T1000 (cell line): ENCODE measurements at places on chromosomes 7 and 10.
A peak's percentile ranks its signal among the peaks of the same experiment; 100 is the strongest.

DNA sequence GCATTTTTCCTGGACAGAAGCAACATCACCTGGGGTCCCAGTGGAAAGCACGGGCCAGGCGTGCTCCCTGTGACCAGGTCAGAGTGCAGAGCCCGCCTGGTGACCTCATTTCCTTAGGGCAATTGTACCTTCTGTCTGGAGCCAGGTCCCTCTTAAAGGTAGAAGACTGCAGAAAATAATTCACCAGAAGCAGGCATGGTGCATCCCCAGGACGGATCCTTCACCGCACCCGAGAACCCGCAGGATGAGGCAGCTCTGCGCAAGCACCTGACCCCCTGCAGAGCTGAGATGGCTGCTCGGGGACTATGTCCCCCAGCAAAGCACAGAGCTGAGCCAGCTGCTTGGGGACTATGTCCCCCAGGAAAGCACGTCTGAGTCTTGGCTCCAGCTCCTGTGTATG, 557.6 kb downstream of the PTPRN2 start:
- DNase-seq = no peak

DNA sequence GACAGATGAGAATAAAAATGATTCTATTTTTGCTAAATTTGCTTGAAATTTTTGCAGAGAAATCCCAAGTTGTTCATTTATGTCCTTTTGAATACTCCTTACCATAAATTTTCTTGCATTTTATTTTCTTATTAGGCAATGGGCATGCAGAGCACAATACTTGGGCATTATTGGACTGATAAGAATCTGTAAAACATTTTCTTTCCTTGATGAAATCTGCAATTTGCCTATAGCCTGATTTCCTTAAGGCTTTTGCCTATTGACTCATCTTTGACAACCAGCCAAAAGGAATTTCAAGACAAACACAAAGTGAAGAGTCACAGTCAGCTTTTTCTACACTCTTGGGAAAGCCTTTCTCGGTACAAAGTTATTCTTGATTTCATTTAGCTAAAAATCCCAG, 30.5 kb upstream of the GNAT3 start:
- no peak for DNase-seq

- DNase-seq = no peak
Observed at GRCh38 chr10:120271696-120272095, 185.3 kb upstream of the PLPP4 start.

DNA sequence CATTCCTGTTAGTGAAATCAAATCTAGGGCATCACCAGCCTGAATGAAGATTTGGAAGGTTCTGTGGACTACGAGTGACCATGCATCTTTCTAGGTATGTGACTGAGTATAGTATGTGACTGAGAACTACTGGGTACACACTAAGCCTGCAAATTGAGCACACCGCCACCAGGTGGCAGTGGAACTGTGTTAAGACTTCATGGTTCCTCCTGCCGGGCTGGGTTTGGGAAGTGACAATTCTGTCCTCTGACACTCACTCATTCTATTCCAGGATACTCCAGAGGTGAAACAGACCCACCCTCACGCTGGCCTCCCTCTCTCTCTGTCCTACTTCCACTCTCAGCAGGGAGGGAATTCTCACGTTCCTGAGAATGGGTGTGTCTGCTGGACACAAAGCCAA, 84.0 kb upstream of the TMEM248 start:
- DNase-seq = no peak

DNA sequence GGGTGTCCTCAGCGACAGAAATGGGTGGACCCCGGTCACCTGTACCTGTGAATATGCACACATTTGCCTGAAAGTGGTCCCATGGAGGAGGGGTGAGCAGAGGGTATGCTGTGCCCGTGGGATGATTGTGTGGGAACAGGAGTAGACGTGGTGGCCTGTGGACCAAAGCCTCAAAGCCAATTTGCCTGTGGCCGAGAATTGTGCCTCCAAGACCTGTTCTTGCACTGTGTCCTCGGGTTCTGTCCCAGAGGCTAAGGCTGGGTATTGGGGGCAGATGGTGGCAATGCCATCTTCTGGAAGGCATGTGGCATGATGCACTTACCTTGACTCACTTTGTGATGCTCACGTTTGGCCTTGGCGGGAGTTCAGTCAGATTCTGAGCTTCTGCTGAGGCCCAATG, 351.0 kb downstream of the TCERG1L start:
- DNase-seq = no peak

DNA sequence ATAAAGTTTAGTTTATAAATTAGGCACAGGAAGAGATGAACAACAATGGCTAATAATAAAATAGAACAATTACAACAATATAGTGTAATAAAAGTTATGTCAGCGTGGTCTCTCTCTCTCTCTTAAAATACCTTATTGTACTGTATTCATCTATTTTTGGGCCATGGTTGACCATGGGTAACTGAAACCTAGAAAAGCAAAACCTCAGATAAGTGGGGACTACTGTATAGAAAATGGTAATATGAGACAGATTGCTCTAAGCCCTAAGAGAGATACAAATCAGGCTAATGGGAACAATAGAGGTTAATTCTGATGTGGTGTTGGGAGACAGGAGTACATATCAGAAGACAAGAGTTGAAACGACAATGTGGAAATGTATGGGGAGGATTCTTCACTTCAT, 86.2 kb downstream of the ZNF365 start:
- DNase-seq = no peak

DNA sequence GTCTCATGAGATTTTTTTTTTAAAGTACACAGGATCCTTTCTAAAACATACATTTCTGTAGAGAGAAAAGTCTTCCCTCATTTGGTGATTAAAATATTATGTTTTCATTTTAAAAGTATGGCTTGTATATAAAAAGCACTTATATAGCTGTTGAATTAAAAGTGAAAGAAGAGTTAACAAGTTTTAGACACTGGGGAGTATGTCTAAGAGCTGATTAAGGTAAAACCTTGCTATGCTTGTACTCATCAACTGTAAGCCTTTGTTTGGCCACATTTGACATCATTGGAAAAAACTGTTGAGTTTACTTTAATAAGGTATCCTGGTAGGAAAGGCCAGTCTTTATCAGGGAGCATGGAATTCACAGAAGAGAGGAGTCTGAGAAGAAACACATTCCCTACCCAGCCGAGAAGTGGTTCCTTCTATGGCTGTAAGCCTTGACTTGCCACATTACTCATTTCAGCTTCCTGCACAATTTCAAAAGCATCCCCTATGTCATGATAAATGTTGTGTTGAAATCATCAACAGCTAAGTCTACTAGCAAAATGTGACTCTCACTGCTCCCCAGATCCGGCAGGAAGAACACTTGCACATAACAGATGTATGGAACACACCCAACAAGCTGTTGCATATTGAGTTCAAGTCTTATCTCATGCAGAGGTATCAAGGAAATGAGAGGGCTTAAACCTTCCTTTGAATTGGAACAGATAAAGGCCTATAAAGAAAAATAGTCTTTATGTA, 171.8 kb upstream of the CDK1 start:
- no peak for DNase-seq

- DNase-seq = peak; percentile 55
Observed at GRCh38 chr10:48658243-48658974, 26.3 kb upstream of the WDFY4 start.

- peak; percentile 21 for DNase-seq
Observed at GRCh38 chr10:60816628-60817397, 38.5 kb downstream of the CDK1 start.

DNA sequence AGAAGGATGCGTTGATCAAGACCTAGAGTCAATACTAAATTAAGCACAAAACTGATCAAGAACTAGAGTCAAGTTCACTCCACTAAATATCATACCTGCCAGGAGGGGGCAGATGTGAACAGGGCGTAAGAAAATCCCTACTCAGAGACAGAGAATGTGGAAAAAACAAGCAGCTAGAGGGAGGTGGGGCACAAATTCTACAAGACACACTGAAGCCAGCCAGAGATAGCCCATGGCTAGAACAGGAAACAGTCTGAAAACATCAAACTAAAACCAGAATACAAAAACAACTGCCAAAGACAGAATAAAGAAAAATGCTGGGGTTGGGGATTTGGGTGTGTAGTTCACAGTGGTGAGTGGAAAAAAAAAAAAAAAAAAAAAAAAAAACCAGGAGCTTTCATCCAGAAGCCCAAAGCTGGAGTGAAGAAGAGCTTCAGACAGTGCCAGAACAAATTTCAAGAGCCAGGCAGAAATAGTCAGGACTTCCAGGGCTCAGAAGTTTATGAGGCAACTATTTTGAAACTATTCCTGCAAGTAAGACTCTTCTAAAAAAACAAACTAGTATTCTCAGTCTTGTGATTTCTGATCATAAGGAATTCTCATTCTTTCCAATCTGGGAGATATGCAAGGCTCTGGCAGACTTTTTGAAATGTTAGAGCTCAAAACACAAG, 118.3 kb downstream of the CCDC71L start:
- DNase-seq = peak; percentile 7

GRCh38 chr10:24929904-24930303, 22.5 kb downstream of the PRTFDC1 start:
- DNase-seq = no peak

- DNase-seq = no peak
Observed at GRCh38 chr7:82443036-82443546, 486 bp downstream of the CACNA2D1 start.

DNA sequence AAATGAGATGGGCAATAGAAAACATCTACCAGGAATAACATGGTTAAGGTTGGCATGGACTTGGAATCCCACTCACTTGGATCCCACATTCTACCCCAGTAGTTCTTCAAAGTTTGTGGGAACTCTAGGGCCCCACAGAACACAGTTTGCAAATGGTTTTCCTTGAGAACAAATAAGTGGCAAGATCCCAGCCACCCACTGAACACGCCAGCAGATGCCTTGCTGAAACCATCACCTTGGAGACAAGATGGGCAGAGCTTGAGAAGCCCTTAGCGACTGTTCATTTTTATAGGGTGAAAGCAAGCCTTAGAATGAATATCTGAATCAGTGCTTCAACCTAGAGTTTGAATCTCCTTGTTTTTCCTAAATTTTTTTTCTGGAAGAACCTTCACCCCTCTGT, 349.1 kb downstream of the RPS24 start:
- no peak for DNase-seq

- DNase-seq = no peak
Observed at GRCh38 chr7:85748861-85749260, 562.0 kb upstream of the SEMA3D start.

- DNase-seq = no peak
Observed at GRCh38 chr7:154753226-154753625, 249.7 kb downstream of the PAXIP1 start.

DNA sequence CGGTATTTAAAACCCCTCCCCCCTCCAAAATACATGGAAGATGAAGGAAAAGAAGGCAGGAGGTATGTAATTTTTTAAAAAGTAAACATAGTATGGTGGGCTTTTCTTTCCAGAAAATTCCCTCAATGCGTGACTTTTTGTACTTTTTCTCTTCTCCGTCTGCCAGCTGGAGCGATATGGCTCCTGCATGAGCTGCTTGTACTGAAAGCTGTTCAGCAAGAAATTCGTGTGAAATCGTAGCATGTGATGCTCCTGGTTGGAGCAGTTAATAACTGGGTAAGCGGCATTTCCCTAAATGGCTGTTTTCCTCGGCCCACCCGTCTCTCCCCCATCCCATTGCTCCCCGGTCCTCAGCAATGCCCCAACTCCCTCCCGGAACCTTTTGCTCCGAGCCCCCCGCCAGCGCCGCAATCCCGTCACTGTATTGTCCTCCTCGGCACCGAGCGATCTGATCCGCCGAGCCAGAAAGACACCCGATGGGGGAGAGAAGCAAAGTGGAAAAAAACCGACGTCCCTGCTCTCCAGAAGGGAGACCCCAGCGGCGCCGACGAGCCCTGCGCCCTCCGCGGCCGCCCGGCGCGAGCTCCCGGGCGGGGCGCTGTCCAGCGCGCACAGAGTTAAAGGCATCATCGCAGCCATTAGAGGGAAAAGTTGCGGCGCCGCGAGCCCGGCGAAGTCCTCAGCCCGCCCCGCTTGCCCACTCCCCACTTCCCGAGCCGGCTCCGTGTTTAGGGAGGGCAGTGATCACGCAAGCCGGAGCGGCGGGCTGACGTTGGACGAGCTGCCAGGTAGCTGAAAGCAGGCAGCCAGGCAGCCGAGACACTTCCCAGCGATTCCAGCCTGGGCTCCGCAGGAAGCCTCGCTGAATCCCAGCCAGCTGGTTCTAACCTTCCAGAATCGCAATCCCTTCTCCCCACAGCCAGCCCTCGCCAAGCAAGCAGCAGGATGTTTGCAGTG, at the start of gene VSTM2A:
Gene VSTM2A (plus strand): TSS at position 707 of the 957 bp plus-strand sequence. CDS start 356 bp downstream, outside the sequence.
- DNase-seq = no peak

- no peak for DNase-seq
Observed at GRCh38 chr10:62512732-62513475, 138.7 kb downstream of the ZNF365 start.
